Metanephros (tissue), 2 donors: ENCODE measurements at places on chromosomes 6 and 20. TPM values are rescaled to one million over a fixed set of nuclear protein-coding genes. Genes with fewer than 3 reads are reported as not detected.

ADGB gene
- 0.12 TPM for total RNA-seq

GCNT2 gene
- total RNA-seq = 14.4 TPM

TRIM40 gene
- total RNA-seq = not detected

PLTP gene
- 95.5 TPM for total RNA-seq

TMEM244 gene
- total RNA-seq = not detected

FKBP1C gene
- total RNA-seq = not detected

CNKSR3 gene
- total RNA-seq = 25.0 TPM

ARMH2 gene
- not detected for total RNA-seq

KIF25 gene
- total RNA-seq = 0.18 TPM

OR2W1 gene
- not detected for total RNA-seq

ZSCAN16 gene
- 4.4 TPM for total RNA-seq

SLC2A10 gene
- 21.3 TPM for total RNA-seq

PROKR2 gene
- not detected for total RNA-seq

SLC35A1 gene
- total RNA-seq = 21.9 TPM

CCN6 gene
- total RNA-seq = 1.1 TPM

ZC2HC1B gene
- total RNA-seq = 0.93 TPM

NOX3 gene
- total RNA-seq = 2.1 TPM

RAD21L1 gene
- not detected for total RNA-seq

ASIP gene
- total RNA-seq = not detected

RIPOR3 gene
- total RNA-seq = 18.1 TPM

EPHA7 gene
- 29.5 TPM for total RNA-seq

PAX1 gene
- total RNA-seq = 0.23 TPM

HAO1 gene
- total RNA-seq = not detected

TRIM26 gene
- 30.3 TPM for total RNA-seq

PRDM13 gene
- not detected for total RNA-seq

TTLL9 gene
- total RNA-seq = 2.0 TPM

PPIL6 gene
- total RNA-seq = 11.7 TPM

MEP1A gene
- total RNA-seq = not detected

ABRACL gene
- 19.1 TPM for total RNA-seq

RCAN2 gene
- total RNA-seq = 11.9 TPM

CEP57L1 gene
- total RNA-seq = 28.1 TPM

BMP6 gene
- total RNA-seq = 8.6 TPM

DNPH1 gene
- 64.1 TPM for total RNA-seq

CNR1 gene
- 0.53 TPM for total RNA-seq

EDN1 gene
- total RNA-seq = 7.4 TPM

HLA-DRA gene
- total RNA-seq = 136 TPM

CTCFL gene
- 0.88 TPM for total RNA-seq
